ENCODE measurements at places on chromosomes 12 and 14.
A peak's percentile ranks its signal among the peaks of the same experiment; 100 is the strongest.

DNA sequence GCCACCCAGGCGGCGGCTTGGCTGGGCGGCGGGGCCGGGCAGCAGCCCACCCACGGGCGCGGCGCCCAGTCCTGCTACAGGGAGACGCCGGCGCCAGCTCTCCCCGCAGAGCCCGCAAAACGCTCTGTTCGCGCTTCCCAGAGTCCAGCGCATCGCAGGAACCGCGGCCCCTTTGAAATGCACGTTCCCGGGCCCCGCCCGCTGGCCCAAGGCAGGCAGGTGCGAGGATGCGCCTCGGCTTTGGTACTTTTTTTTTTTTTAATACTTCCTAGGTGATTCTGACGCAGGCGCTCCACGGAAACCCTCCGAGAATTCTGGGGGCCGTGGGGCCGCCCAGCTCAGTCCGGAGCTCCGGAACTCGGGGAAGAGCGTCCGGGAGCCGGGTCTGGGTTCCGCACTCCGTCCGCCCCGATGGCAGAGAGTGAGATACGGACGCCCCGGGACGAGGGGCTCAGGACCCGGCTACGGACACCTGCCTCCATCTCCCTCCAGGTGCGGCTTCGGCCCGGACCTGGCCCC is 483 bp downstream of the POC1B start:
- DNase-seq = no peak

DNA sequence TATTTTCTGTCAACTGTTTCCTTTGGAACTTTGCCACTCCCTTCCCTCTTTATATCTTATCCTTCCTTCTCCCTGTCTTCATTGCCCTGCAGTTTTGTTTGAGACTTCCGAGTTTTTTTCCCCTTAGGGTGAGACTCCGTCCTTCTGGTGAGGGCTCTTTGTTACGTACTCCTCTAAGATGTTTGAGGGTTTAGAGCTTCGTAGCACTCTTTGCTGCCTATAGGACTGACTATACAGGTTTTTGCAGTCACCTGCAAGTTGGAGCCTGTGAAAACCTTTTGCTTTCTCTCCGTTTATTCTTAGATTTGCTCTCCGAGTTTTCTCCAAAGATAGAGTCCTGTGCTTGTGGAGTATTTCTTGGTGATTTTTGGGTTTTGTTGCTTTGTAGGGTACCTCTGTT is 41.7 kb upstream of the MYRFL start:
- DNase-seq = no peak

DNA sequence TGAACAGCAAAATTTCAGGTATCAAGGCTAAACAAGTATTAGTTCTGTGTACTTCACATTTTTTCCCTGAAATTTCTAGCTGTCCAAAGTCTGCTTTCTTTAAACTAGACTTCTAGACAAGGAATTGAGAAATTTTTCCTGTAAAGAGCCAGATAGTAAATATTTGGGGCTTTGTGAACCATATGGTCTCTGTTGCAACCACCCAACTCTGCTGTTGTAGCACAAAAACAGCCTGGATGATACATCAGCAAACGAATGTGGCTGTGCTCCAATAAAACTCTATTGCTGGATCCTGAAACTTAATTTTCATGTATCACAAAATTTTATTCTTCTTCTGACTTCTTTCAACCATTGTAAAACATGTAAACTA is 96.0 kb upstream of the SLC38A4 start:
- peak; percentile 63 for DNase-seq

DNA sequence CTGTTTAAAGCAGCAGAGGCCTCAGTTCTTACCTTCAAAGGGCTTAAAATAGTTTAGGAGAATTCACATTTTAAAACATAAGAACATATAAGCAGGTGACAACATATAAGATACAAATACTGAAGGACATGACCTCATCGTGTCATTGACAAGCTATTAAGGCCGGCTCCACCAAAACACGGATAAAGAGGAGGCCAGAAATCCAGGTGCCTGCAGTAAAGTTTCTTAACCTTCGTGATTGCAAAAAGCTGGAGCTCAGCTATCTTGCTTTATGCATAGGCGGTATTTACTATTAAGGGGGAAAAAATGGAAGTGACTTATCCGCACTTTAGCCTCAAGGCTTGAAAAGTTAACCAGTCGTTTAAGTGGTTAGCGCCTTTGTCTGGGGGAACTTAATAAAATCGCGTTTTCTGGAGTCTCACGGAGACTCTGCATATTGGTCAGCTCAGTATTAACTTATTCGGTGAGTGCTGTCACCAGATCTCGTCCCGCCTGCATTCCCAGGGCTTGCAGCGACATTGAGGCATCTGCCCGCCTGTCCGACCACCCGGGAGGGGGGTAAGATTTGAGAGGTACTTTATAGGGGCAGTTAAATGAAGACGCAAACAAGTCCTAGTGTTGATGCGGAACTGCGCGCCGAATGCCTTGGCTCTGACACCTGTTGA is 1.1 kb upstream of the SP1 start:
- no peak for DNase-seq

DNA sequence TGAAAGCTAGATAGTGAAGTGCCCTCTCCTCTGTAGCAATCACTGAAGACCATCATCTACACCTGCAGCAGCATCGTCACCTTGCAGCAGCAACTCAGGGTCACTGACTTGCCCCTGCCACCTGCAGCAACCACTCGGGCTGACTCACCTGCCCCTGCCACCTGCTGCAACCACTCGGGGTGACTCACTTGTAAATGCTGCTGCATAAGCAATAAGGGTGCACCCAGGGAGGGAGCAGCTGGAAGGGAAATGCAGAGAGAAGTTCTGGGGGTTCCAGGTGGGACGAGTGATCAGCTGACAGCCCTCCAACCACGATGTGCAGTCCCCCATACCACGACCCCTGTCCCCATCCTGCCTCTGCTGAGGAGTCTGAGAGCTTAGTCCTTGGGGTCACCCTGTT is 357.1 kb upstream of the SFSWAP start:
- no peak for DNase-seq

- DNase-seq = no peak
Observed at GRCh38 chr14:51398898-51399297, 158.9 kb downstream of the TMX1 start.

DNA sequence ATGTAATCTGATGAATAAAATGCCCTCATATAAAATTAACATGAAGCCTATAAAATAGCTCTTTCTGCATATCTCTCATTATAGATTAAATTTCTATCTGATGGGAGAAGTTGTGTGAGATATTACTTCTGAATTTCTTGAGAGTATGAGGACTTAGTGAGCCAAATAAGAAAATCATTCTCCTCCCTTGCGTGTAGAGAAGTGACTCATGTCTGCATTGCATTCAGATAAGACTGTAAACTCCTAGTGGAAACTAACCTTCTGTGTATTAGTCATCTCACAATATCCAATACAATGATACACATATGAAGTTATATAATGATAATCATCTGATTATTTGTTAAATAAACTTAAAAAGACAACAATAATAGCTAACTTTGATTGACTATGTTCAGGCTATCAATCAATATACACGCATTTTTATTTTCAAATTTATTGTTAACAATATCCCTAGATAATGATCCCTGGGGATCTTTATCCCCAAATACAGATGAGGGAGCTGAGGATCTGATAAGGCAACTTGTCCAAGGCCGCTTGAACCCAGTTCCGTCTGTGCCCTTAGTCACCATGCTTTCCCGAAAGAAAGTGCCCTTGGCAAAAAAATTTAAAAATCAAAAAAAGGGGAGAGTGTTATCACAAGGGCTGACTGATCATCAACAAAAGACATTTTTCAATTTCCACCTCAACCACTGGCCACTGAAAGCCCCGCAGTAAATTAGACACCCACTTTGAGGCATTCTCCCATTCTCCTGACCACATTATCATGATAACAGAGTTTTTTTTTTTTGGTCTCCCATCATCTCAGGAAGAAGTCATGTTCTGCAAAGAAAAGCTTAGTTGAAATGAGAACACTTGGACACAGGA is 189.2 kb upstream of the RASSF8 start:
- no peak for DNase-seq

GRCh38 chr14:64447876-64448670 is 17.2 kb upstream of the AKAP5 start:
- DNase-seq = no peak

GRCh38 chr14:65961004-65961403 is 525.2 kb upstream of the CCDC196 start:
- no peak for DNase-seq

- DNase-seq = no peak
Observed at GRCh38 chr12:98999559-98999958, 354.5 kb downstream of the APAF1 start.

DNA sequence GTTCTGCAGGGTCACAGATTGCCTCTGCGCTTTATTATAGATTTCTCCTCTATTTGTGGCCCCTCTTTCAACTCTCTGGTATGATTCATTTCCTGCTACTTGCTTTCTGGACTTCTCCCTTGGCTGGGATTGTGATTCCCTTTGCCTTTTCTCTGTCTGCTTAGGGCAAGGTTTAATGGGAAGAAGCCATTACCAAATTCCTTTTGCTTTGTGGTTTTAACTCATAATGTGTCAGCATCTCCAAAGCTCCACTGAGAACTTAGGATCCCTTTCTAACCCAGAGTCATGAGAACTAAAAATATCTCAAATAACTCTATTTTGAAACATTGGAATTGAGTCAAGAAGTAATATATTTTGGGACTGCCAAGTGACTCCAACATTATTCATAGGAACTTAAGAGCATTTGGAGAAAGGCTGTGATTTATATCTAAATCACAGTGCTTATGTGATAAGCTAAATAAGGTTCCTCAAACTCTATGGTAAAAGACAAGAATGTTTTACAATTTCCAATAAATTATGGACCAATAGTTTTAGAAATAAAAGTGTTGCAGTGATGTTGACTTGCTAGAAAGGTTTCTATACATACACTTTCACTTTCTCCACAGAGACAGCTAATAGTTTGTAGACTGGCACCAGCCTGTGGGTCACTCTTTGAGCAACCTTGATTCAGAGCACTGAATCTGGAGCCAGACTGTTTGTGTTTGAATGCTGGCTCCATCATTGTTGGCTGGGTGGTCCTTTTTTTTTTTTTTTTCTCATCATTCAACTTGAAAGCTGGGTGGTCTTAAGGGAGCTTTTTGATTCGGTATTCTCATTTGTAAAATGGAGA is 93.9 kb downstream of the DACT1 start:
- peak; percentile 99 for DNase-seq

- no peak for DNase-seq
Observed at GRCh38 chr14:54599966-54600716, 33.2 kb downstream of the SAMD4A start.

DNA sequence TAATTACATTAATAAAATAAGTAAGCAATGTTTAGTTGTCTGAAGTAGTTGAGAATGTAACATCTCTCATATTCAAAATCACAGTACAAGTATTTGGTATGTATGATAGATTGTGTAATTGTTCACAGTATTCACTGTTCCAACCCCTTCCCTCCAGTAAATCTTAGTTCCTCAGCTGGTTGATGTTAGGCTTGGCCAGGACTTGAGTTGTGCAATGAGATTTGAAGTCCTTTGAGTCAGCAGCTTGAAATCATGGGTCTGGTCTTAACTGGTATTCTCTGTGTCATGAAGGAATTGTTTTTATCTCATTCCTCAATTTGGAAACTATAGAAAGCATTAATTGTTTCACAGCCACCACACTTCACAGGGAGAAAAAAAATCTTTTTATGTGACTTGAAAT is 477.1 kb downstream of the FSCB start:
- peak; percentile 9 for DNase-seq

- no peak for DNase-seq
Observed at GRCh38 chr12:88339966-88340365, 197.9 kb downstream of the TMTC3 start.

- no peak for DNase-seq
Observed at GRCh38 chr14:69398818-69399210, 322 bp downstream of the SLC39A9 start.

- no peak for DNase-seq
Observed at GRCh38 chr12:131844656-131845055, 16.5 kb downstream of the MMP17 start.

DNA sequence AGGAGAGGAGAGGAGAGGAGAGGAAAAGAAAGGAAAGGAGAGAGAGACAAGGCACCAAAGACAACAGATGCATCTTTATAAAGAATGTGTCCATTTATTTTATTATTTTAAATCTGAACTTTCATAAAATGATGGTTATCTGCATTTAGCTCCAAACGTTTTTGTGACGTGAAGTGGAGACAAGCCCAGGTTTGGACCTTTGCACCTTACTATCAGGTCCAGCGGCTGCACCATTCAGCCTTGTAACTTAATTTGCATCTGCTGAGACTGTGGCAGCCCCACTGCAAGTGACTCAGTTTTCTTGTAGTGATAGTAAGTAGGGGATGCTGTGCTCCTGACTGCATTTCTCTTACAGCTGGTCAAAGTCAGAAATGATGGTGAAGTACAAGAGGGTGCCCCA is 130.7 kb downstream of the NTF3 start:
- no peak for DNase-seq

GRCh38 chr12:57001448-57001906 is 4.9 kb downstream of the ZBTB39 start:
- no peak for DNase-seq

GRCh38 chr12:4539167-4539870 is 629 bp downstream of the RAD51AP1 start:
- no peak for DNase-seq

- DNase-seq = no peak
Observed at GRCh38 chr12:95445884-95446505, 28.0 kb upstream of the METAP2 start.

DNA sequence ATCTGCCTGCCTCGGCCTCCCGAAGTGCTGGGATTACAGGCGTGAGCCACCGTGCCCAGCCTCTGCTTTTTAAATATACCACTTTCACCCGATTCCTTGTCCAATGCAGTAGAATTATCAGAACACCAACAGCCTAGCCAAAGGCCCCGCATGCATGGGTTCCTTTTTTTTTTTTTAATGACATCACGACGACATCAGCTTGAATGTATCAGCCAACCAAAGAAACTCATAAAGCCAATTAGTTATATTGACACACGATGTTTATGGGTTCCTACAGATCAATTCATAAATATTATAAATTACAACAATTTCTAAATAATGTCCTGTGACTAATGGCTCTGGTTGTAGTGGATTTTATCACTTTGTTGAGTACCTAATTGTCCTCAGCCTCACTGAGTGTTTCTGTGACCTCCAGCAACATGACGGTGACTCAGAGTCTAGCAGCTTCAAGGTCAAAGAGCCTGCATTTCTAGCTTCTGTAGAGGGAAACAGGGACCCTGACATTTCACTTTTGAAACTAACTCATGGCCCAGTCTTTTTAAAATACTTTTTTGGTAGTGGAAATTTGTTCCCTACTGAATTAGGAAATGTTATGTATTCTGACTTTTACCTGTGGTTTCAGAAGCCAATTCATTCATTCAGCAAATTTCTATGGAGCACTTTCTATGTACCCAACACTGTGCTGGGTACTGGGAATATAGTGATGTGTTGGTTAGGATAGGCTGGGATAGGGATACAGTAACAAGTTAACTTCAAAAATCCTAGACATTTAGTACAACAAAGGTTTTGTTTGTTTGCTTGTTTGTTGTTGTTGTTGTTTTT is 144.1 kb downstream of the SUDS3 start:
- DNase-seq = no peak

DNA sequence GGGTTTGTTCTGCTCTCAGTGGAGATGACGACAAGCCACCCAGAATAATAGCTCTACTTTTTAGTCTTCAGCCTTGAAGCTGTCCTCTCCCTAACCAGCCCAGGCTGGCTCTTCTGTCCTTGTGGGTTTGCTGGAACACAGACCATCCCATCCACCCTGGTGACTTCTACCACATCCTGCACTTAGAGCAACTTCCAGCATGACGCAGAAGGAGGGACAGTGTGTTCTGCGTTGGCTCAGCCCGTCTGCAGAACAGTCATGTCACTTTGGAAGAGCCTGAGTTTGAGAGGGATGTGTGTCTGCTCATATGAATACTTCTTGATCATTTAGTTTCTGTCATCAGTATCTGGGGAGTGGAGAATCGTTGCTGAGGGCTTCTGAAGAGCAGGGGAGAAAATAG is 198.0 kb downstream of the CACNA1C start:
- DNase-seq = no peak

GRCh38 chr12:12180136-12180535 is 86.7 kb downstream of the LRP6 start:
- no peak for DNase-seq

Measured in fibroblast of skin of left biceps (primary cell).